Stimulated activated CD4-positive, alpha-beta T cell treated with anti-CD3 and anti-CD28 coated beads, TNF-alpha, amount 100 ng/mL, for 1 hour (primary cell): ENCODE measurements at places on chromosomes 5 and 9.

GRCh38 chr9:135090081-135090480, 2.6 kb downstream of the OLFM1 start:
- DNase-seq = no peak

DNA sequence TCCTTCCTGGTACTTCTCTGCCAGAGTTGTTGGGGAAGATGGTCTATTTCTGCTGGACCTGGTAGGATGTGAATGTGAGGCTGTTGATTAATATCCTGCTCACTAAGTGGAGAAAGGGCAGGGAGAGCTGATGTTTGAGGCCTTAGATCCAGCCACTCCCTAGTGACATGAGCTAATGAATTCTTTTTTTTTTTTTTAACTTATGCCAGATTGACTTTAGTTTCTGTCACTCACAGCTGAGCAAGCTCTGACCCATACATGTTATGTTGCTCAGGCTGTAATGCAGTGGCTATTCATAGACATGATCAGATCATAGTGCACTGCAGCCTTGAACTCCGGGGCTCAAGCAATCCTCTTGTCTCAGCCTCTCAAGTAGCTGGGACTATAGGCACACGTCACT, 75.1 kb upstream of the SPRY4 start:
- DNase-seq = no peak

DNA sequence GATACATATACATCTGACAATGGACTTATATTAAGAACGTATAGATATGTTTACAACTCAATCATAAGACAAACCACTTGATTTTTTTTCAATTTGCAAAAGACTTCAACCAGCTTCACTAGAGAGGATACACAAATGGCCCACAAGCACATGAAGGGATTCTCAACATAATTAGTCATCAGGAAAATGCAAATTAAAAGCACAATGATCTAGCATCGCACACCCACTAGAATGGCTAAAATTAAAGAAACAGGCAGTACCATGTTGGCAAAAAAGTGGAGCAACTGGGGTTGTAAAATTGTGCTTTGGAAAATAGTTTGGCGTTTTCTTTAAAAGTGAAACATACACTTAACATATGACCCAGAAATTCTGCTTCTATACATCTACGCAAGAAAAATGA, 80.0 kb upstream of the TRIO start:
- no peak for DNase-seq

DNA sequence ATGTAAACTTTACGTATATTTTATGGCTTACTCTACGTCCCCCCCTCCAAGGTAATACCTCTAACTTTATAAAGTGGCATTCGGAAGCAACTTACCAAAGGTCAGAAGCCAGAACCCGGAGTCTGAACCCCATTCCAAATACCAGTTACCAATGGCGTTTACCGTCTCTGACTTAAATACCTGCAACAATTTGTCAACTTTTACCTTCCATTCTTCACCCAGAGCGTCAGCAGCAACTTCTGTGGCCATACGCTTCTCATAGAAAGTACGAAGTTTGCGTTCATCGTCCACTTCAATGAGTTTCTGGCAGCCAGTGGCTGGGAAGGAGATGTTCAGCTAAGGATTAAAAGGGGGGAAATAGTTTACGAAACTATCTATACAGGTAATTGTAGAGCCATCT, 753 bp downstream of the RPS6 start:
- no peak for DNase-seq

DNA sequence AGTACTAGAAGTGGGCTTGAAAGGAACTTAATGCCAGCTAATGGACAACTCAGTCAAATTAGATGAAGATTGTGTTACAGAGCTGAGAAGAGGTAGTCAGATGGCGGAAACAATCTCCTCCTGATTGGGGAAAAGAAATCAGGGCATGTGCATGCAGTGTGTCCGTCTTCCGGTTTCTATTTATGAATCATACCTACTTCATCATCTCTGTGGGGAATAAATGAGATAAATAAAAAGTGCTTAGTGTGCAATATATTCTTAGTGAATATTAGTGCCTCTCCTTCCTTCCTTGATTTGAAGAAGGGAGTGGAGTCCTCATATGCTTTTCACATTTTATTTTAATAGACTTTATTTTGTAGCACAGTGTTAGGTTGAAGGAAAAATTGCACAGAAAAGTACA, 108.7 kb upstream of the NFIL3 start:
- no peak for DNase-seq

DNA sequence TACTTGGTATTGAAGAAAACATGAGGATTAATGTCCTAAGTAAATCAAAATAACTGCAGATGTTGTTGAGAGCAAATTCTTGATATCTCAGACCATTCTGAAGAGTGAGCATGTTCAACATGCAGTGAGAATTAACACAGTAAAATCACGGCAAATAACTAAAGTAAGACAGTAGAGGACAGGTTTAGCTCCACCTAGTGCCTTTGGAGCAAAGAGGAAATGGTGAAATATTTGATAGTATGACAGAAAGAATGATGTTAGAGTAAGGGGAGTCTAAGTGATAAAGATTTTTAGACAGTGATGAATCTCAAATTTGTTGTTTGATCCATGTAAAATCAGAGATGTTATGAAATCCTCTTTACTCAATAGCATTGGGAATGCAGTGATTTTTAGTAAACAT, 424.2 kb downstream of the TMEM161B start:
- DNase-seq = no peak

DNA sequence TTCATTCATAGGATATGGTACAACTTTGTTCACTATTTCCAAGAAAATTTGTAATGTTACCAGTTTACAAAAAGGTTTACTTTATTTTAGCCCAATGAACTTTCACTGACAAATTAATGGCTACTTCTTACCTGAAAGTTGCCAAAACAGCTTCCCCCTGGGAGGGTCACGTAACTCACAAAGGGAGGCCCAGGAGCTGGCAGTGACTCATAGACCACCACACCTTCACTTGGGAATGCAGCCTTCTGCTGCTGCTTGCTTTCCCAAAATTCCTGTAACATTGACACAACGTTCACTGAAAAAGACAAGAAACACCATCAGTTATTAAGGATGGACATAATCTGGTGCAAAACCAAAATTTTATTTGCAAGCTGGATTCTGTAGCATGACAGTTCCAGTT, 18.1 kb downstream of the LIX1 start:
- DNase-seq = no peak

- no peak for DNase-seq
Measured at GRCh38 chr5:139226131-139226530, 28.0 kb upstream of the SIL1 start.

DNA sequence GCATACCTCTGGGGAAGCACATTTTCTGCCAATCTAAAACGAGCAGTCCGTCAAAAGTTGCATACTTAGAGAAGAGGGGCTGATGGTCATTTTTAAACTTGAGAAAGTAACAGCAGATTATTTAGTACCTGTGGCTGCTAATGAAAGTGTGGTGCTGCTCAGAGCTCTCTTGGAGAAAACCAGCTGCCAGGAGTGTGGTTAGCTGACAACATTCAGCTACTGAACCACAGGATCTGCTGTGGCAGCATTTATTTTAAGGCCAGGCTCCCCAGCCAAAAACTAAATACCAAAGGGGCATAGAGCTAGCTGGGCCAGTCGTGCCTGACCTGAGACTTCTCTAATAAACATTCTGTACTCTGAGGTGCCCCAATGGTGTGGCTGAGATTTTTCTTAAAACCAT, 203.6 kb downstream of the EDIL3 start:
- no peak for DNase-seq

DNA sequence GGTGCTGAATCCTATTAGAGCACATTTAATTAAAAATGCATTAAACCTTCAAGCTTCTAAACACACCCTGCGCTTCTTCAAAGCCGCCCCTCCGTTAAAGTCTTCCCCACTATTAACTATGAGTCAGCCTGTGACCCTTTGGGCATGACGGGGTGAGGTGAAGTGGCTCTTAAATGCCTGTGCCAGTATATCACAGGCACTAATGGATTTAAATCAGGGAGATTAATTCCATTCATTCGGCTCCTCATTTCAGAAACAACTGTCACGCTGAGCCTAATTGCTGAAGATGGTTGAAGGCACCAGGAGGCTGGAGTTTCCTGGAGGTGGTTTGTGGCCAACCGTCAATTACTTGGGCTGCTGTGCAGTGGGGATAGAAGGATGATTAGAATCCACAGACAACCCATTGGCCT, 192.6 kb upstream of the MSX2 start:
- DNase-seq = no peak

DNA sequence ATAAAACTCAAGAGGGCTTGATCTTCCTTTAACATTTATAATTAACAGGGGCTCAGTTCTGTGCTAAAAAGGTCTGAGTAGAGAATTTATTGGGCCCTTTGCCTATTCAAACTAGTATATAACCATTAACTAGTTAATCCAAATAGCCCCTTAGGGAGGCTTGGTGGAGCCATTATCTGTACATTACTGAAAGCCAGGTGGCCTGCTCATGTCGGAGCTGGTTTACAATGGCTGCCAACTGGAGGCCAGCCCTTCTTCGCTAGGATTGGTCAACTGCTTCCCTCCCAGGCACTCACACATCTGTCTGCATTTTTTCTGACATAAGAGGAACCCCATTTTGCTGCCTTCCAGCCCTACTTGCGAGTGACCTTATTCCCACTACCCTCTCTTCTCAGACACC, 30.4 kb upstream of the NDFIP1 start:
- DNase-seq = no peak
